Mucosa of descending colon (tissue), 3 donors: ENCODE measurements at places on chromosomes 4 and X. TPM values are rescaled to one million over a fixed set of nuclear protein-coding genes. Genes with fewer than 3 reads are reported as not detected.

DNA sequence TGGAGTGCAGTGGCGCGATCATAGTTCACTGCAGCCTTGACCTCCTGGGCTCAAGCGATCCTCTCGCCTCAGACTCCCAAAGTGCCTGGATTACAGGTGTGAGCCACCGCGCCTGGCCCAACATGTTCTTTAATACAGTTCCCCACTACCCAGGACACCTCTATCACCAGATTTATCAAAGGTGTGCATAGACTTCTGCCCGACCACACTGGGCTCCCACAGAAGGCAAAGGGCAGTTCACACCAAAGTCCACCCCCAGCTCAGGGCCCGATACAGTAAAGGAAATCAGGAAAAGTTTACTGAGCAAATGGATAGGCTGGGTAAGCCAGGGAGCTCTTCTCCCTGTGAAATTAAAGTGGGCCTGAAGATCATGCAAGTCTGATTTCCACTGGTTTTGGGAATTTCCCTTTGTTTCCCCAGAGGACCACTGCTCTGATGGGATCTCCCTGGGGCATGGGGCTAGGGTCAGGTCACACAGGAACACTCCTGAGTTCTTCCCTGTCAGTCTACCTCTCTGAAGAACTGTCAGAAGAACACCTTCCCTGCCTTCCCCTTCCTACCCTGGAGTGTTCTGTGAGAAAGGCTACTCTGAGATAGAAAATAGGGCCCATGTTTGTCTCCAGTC is 17.7 kb upstream of the PIM2 start:
- no peak for DNase-seq

The LONRF3 gene
- total RNA-seq: 16.2 TPM

The RELL1 gene
- total RNA-seq: 75.2 TPM

DNA sequence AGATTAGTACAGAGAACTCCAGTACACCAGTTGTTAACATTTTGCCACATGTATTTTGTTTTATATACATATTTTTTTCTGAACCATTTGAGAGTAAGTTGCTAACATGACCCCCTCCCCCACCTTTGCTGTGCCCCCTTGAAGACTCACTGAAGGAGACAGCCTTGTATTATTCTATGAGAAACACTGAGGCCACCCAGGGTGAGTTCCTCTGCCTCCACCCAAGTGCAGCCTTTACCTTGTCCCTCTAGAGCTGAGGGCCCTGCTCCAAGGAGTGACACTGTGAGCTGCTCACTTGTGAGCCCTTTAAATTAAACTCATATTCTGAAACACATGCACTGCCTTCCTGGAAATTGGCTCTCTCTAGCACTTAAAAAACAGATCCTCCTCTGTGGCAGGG is 21.1 kb downstream of the KIT start:
- DNase-seq: no peak
